Mucosa of descending colon (tissue), 3 donors: ENCODE measurements at places on chromosomes 11 and 22. TPM values are rescaled to one million over a fixed set of nuclear protein-coding genes. Genes with fewer than 3 reads are reported as not detected.

GRCh38 chr11:108167624-108168023, 46.3 kb downstream of the ACAT1 start:
- no peak for DNase-seq

GRCh38 chr11:93051186-93051585, 81.7 kb downstream of the MTNR1B start:
- no peak for DNase-seq

GRCh38 chr11:15929371-15929901, 426.9 kb downstream of the SOX6 start:
- no peak for DNase-seq

DNA sequence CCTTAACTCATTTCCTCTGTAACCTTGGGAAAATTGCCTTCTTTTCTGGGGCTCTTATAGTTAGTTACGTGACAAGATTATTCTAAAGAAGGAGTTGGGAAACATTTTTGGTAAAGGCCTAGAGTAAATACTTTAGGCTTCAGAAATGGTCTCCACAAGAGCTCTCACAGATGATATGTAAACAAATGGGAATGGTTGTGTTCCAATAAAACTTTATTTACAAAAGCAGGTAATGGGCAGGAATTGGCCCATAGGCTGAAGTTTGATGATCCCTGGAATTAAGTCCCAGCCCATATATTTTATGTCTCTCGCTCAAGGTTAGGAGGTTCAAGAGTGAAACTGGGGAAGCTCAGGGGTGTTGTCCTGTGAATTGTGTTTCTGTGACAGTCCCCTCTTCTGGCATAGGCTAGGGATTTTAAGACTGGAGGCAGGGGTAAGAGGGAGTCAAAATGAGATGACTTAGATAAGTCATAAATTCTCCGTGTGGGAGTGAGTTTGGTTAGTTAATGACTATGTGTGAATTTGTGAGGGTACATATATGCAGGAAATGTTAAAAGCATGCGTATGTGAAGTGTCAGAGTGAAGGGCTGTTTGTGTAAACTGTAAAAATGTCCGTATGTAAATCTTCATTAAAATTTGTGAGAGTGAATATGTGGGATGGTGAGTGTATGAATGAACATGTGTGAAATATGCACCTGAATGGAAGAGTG, 7.4 kb upstream of the OR52B4 start:
- no peak for DNase-seq

- no peak for DNase-seq
These were observed 9.4 kb upstream of the PLAAT3 start for GRCh38 chr11:63623513-63624140.

DNA sequence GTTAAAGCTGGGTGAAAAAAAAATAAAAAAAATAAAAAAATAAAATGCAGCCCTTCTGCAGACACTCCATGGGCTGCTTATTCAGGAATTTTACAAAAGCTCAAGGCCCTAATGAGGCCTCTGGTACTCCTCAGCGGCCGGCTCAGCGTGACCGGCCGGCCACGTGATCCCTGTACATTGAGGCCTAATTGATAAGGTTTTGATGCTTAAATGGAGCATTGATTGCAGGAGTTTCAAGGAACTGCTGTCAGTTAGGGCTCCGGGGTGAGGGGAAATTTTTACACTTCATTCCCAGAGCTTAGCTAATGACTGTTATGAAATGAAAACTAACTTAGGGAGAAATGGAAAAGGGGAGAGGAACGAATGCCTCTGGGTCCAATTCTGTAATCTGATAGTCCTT, 368.8 kb upstream of the KIRREL3 start:
- no peak for DNase-seq

DNA sequence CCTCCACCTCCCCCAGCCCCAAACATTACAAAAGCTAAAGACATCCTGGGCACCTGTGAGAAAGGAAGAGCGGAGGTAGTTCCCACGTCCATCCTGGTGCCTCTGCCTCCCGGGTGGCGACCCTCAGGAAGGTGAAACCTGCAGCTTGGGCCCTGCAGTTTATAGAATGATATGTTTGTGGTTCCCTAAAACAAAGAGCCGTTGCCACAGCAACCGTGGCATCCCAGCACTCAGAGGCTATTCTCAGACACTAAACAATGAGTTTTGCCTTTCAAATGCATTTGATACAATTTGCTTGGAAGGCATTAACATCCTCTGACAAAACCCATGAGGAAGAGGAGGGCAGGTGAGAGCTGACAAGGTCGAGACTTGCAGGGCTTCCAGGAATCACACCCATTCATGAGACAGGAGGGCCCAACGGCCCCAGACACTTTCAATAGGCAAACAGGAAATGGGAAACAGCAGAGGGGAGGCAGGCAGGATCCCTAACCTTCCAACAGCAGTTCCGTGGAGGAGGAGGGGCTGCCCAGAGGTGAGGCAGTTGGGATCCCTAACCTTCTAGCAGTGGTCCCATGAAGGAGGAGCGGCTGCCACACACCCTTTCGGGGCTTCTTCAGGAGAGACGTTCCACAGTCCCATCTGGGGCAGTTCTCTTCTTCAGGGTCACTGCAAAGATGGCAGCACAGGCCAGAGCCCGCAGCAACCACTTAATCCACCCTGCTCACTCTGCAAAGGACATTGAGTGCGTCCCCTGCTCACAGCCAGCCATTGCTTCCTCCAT, 379.2 kb downstream of the SHANK2 start:
- DNase-seq: no peak

GRCh38 chr11:35038211-35038928, 100.6 kb upstream of the CD44 start:
- no peak for DNase-seq

- DNase-seq: peak; percentile 68
These were observed 539 bp downstream of the EIF4ENIF1 start for GRCh38 chr22:31488988-31489617.

GRCh38 chr11:128375961-128376360, 211.4 kb downstream of the ETS1 start:
- DNase-seq: no peak

- DNase-seq: no peak
These were observed 12.3 kb downstream of the MB start for GRCh38 chr22:35604621-35605368.

DNA sequence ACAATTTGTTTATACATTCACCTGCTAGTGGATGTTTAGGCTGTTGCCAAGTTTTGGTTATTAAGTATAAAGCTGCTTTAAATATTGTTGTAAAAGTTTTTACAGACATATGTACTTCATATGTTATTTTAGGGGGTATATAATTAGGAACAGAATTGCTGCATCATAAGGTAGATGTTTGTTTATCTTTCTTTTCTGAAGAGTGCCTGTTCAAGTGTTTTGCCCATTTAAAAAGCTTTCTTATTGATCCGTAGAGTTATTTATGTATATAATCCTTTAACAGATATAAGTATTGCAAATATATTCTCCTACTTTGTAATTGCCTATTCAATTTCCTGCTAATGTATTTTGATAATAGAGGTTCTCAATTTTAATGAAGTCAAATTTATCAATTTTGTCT, 11.3 kb upstream of the CCDC81 start:
- DNase-seq: no peak

KCNE3 gene
- 8.5 TPM for total RNA-seq

GGTLC3 gene
- not detected for total RNA-seq
